ENCODE measurements at places on chromosomes 2 and 18.

- DNase-seq: no peak
These were observed 46.0 kb downstream of the TMEFF2 start for GRCh38 chr2:192148620-192149321.

DNA sequence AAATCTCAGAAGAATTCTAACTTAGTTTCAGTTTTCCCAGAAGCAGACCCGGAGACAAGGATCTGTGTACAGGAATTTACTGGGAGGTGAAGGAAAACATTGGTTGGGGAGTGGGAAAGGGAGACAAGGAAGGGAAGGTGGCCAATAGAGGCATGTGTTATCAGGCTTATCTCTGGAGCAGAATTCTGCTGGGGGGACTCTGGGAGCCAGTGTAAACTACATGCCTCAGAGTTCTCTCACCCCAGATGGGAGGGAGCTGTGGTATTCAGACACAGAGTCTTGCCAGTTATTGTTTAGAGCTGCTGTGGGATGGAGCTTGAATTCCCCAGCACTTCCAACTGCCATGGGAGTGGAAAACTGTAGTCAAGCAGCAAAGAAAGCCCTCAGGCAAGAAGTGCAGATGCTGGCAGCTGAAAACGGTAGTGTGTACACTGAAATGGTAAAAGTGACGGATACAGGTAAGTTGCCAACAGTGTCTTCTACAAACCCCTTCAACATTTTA lies 19.0 kb downstream of the DNPEP start:
- DNase-seq: no peak

GRCh38 chr2:28532399-28532798 lies 36.5 kb downstream of the PLB1 start:
- no peak for DNase-seq

DNA sequence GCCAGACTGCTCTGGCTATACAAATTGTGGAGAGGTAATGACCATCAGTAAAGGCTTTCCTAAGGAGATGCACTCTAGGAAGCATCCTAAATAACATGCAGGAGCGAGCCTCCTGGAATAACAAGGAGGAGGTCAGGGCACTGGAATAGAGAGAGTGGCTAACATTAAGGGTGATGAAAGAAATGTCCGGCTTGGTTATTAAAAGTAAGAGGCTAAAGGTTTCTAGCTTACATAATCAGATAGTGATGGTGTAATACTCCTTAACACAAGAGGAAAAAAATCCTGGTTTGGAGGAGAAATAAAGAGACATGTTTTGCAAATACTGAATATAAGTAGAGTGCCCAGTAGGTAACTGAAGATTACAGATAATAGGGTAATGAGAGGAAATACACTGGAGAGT lies 365.7 kb downstream of the ZEB2 start:
- DNase-seq: no peak

- no peak for DNase-seq
These were observed 216.7 kb downstream of the CDH20 start for GRCh38 chr18:61549889-61550288.

- no peak for DNase-seq
These were observed 7.4 kb downstream of the CYB5A start for GRCh38 chr18:74284191-74284979.

DNA sequence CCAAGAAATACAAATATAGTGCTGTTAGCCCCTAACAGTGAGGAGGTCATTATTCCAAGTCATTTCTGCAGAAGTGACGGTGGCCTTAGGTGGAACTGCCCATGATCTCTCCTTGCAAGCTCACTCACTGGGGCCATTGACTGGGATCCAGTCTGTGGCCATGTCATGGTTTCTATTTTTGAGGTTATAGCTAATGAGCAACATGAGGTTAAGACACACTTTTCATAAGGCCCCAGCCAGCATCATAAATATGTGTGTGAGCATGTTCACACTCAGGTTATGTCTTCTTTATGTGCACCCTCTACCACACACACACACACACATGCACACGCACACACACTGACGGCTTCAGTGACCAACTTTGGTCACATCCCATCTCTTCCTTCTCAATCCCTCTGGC lies 484 bp downstream of the AFF3 start:
- DNase-seq: no peak

DNA sequence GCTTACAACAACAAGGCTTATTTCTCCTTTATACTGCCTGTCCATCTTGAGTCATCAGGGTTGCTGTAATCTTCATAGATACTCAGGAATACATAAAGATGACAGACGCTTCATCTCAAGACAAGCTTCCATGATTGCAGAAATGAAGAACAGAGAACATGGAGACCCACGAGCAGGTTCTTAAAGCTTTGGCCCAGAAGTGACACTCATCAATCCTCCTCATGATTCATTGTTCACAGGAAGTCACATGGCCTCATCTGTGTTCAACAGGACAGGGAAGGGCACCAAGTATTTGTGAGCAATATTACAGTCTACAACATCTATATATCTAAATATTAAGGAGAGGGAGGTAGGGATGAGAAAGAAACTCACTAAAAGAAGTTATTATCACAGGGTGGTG lies 36.5 kb upstream of the PGAP1 start:
- no peak for DNase-seq

DNA sequence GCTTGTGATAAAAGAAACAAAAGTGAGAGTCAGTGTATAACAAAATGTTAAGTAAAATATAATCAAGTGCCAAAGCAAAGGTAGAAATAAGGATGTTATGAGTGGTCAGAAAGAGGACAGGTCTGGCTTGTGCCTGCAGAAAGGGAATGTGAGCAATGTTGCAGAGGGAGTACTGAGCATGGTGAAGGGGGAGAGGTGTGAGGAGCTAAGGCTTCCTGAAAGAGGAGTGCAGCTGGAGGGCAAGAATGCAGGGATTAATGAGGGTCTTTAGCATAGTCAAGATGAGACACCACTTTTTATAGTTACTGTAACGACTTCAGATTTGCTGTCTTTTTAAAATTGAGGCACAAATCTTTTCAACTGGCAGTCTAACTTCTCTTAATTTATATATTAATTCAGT lies 22.0 kb upstream of the FIGN start:
- no peak for DNase-seq

DNA sequence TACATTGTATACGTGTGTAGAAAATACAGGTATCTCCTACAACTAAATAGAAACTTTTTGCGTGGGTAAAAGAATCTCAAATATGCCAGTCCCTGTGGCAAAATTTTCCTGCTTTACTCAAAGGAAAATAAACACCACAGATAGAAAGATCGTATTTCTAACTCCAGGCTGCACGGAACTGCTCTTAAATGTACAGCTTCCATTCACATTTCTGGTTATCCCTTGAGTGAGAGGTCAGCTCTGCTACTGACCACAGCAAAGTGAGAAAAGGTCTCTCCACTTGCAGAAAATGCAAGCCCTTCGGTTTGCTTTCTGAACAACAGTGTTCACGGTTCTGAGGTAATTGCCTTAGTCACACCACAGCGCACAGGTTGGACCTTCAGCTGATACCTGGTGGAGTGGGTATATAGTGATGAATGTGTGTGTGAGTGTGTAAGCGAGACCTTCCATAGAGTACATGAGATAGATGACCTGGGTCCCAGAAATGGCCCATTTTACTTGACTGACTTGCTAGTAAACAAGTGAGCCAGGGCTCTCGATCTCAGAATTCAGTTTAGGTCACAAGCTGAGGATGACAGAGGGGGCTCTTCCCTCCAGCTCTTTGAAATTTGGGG lies 52.1 kb downstream of the ALPK2 start:
- no peak for DNase-seq

DNA sequence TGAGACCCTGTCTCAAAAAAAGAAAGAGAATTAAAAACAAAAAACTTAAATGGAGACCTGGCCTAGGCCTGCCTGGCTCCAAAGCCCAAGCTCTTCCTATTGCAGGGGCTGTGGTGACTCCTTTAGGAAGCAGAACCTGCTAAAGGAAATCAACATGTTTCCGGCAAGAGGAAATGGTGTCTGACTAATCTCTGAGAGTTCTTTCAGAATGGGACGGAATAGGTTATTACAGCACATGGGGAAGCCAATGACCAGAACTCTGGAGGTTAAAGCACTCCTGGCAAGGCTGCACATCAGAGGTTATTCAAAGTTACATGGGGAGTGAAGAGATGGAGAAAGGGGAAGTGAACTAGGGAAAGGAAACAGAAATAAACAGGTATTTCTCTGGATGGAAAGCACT lies 21.4 kb downstream of the KIF3C start:
- DNase-seq: no peak

- no peak for DNase-seq
These were observed 141.9 kb upstream of the RBMS1 start for GRCh38 chr2:160635488-160635887.

GRCh38 chr2:171089489-171089888 lies 71.2 kb downstream of the TLK1 start:
- DNase-seq: no peak

DNA sequence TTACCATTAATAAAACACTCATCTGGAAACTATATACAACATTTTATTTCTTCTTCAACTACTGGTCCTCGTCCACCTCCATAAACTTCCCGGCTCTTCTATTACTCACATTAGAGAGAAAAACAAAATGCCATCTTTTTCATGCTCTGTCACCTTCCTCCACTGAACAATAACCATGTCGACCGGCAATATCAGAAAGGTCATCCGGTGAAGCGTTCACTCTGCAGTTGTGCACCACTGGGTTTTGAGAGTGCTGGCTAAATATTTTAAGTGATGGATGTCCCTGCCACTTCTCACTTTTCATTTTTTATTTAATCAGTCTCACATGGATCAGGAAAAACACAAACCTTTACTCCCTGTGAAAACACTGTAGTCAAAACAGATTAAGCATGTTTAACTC lies 48.2 kb downstream of the SPP2 start:
- no peak for DNase-seq

GRCh38 chr18:6782861-6783260 lies 53.3 kb downstream of the ARHGAP28 start:
- DNase-seq: no peak

- DNase-seq: no peak
These were observed 6.1 kb upstream of the CCDC178 start for GRCh38 chr18:33446604-33447003.

DNA sequence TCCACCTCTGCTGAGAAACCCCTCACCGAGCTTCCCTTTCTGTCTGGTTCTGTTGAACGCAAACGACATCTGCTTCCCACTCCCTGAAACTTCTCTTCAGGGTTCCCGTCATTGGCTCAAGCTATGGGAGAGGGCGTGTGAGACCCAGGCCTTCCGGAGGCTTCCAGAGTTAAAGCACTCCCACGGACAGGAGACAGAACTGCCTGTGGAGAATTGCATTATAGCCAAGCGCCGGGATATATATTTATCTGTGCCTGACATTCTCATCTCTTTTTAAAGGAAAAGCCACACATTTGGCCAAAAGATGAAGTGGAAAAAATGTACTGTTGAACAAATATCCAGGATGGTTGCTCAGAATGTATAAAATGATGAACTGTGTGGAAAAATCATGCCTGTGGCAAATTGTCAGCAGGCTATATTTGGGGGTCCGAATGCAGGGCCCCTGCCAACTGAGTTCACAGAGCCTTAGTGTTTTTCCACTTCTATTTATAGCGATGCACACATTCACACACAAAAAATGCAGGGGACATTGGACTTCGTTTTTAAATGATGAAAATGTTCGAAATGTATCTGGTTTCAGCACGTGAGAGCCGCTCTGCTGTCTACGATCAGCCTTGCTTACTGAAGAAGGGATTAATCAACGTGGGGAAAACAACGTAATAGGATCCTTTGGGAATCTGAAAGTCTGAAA lies 59.5 kb downstream of the E2F6 start:
- no peak for DNase-seq

- DNase-seq: no peak
These were observed 575.4 kb upstream of the FAM98A start for GRCh38 chr2:34174506-34174905.

DNA sequence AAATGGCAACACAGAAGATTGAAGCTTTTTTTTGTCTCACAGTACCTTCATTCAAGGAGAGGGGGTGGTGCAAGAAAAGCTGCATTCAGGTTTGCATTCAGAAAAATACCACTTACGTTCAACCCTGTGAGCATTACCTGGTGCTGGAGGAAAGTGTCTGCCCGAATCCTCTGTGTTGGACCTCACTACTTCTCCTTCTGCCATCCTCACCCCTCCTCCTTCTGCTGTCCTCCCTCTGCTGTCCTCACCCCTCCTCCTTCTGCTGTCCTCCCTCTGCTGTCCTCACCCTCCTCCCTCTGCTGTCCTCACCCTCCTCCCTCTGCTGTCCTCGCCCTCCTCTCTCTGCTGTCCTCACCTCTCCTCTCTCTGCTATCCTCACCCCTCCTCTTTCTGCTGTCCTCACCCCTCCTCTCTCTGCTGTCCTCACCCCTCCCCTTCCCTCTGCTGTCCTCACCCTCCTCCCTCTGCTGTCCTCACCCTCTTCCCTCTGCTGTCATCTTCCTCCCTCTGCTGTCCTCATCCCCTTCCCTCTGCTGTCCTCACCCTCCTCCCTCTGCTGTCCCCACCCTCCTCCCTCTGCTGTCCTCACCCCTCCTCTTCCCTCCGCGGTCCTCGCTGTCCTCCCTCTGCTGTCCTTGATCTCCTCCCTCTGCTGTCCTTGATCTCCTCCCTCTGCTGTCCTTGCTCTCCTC lies 11.3 kb downstream of the GAD1 start:
- DNase-seq: no peak

DNA sequence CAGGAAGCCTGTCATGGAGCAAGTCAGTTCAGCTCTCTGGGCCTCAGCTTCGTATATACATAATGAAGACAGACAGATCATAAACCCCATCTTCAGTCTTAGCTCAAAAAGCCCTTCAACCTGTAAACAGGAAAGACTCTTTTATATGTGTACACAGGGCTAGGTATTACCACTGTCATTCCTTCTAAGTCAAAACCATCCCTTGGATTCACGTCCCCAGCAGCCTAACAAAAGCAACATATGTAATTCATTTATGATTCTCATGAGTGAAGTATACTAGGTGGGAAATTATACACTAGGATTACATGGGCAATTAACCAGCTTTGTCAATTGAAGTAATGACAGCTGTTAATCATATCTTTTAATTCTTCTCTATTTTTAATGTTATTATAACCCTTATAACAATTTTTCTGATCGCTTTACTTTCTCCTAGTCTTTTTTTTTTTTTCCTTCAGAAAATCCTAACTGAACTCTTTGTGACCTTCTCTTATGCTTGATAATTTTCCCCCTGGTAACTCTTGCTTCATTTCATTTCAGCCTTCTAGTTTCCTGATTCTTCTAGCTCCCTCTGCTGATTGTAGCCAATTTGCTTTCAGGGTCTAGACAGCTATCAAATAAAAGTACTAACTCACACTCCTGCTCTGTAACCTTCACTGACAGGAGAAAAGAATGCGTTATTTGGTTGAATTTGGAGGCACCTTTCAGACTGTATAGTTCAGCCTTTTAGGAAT lies 99.7 kb downstream of the RBM43 start:
- DNase-seq: no peak

GRCh38 chr2:100267751-100268150 lies 54.5 kb downstream of the LONRF2 start:
- no peak for DNase-seq

- DNase-seq: no peak
These were observed 82.0 kb downstream of the NRP2 start for GRCh38 chr2:205764270-205764746.

GRCh38 chr2:227456772-227457171 lies 15.2 kb upstream of the AGFG1 start:
- no peak for DNase-seq

- no peak for DNase-seq
These were observed 112.4 kb upstream of the PPP1CB start for GRCh38 chr2:28639092-28639691.

- no peak for DNase-seq
These were observed 314.3 kb upstream of the POU3F3 start for GRCh38 chr2:104539649-104540048.

Measured in suprapubic skin (tissue), 4 donors.